C1 segment of cervical spinal cord (tissue), 14 donors: ENCODE measurements at places on chromosomes 3 and 15.

- DNase-seq, result no peak
Measured at GRCh38 chr15:80878242-80878866, 99.2 kb downstream of the CEMIP start.

GRCh38 chr3:65762235-65762580, 276.5 kb downstream of the MAGI1 start:
- DNase-seq, result no peak

GRCh38 chr15:73955861-73956742, 29.8 kb downstream of the LOXL1 start:
- DNase-seq, result no peak

DNA sequence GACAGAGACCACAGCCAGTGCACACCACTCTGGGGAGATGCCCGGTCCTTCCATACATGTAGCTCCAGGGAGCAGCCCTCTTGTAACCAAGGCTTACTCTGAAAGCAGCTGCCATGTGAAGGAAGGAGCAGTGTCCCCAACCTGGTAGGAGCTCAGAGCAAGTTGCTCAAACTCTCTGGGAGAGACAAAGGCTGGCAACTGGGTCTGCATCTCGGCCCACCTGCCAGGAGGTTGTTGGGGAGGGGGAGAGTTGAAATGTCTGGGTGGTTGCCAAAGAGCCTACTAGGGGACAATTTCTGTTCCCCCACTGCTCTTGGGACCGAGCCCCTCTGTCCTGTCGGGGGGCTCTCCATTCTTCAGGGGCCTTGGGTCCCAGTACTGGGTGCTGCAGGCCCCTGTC, 309.9 kb downstream of the TLE3 start:
- DNase-seq, result no peak

DNA sequence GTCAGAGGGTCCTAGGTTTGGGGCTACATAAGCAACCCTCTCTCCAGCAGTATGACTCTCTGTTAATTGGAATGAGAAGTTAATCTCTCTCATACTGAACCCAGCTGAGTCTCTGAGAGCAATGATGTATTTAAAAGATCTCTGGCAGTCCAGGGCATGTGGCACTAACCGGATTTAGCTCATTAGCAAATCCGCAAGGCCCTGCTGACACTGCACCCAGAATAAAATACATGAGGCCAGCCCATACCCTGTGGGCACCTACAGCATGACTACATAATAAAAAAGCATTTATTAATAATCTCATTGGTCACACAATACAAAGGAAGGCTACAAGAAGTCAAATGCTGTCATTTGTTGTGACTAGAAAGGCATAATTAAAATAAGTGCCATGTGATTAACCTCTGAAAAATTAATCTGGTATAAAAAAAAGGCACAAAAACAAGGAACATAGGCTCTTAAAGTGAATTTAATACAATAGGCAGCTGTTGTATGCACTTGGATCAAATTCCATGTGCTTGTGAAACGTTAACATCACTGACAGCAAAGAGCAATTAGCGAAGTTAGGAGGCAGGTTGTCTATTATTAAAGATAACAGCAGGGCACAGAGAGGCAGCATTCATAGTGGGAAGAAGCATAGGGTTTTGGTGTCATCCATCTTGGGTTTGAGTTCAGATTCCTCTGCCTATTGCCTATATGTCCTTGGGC, 381.2 kb downstream of the WDR72 start:
- DNase-seq, result no peak

- peak; percentile 2 for DNase-seq
Measured at GRCh38 chr15:85905751-85906450, 111.2 kb upstream of the KLHL25 start.

DNA sequence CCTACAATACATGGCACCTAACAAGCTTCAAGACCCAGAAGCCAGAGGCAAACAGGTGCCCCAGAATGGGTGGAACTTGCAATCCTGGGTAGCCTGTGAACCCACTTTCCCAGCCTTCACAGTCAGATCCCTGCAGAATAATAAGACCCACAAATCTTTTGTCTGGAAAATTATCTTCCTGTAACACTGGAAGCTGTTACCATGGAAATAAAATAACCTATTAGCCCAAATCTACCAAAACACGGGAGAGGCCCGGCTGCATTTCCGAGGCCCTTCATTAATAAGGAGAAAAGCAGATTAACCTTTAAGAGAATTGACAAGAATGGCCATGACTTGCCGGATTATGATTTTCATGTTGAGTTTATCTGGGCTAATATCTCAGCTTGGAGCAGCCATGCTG, 256.1 kb upstream of the PROK2 start:
- no peak for DNase-seq

GRCh38 chr3:152298393-152299248, 29.9 kb downstream of the MBNL1 start:
- DNase-seq, result peak; percentile 42

GRCh38 chr3:10344147-10344943, 23.4 kb upstream of the SEC13 start:
- DNase-seq, result no peak

DNA sequence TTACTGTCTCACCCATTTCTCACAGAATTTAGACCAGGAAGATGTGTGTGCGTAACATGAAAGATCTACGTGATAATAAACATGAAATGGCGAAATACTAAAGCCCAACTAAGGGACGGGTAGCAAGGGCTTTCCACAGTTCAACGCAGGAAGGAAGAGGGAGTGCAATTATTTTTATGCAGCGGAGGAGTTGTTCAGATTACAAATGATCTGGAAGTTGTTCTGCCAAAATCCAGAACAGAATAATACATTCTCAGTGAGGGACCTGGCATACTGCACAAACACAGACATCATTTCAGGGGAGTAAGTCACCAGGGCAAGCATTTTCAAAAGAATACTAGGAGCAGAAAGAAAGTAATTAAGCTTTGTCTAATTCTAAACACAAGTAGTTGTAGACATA, 133.6 kb upstream of the RAP2B start:
- DNase-seq, result no peak
